Stimulated activated CD4-positive, alpha-beta T cell treated with anti-CD3 and anti-CD28 coated beads, Interleukin-4, amount 100 ng/mL, for 48 hours (primary cell): ENCODE measurements at places on chromosomes 3 and 15.

DNA sequence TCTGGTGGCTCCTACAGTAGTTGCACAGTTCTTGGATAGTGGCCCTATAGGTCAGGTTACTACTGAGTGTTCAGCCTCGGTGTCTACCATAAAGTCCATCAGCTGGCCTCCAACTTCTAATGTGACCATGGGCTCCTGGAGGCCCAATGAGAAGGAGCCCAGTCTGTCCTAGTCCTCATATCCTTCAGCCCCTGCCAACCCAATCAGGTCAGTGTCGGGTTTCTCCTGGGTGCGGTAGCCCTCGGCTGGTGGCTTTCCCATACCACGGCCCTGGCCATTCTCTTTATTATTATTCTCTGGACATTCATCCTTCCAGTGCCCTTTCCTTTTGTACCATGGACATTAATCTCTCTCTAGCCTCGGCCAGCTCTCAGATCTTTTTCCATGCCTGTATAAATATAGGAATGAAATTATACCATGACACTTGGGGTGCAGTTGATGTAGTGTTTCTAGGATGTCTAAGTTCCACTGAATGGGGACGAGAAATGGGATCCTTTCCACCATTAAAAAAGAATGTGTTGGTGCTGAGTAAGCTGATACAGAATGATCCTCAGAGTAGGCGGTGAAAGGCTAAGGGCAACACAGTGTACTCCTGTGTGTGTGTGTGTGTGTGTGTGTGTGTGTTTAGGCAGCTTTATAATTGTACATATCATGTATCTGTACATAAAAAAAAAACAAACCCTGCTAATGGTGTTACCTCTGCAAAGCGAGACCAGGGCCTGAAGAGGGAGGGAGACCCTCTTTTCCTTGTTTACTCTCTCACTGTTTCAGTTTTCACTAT, 19.3 kb upstream of the NOX5 start:
- no peak for DNase-seq

GRCh38 chr3:50523279-50523811, 19.9 kb upstream of the CACNA2D2 start:
- no peak for DNase-seq

GRCh38 chr15:27278761-27279160, 307.8 kb downstream of the GABRG3 start:
- no peak for DNase-seq

GRCh38 chr15:59918994-59919951, 84.8 kb upstream of the FOXB1 start:
- peak; percentile 28 for DNase-seq

DNA sequence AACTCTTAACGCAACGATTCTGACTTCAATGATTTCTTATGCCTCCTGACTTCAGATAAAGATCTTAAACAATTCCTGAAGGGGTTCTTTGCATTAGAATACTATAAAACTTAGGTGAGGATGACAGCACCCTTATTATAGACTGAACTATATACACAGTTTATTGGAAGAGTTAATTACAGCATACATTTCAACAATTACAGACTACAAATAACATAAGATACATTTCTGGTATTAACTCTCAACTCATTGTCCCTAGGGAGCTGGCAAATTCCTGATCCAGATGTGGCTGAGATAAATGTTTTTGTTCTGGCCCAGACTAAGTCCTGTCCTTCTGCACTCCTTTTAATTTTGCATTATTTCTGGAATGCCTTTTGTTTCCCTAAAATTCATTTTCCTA, 155.5 kb upstream of the TMC3 start:
- no peak for DNase-seq

DNA sequence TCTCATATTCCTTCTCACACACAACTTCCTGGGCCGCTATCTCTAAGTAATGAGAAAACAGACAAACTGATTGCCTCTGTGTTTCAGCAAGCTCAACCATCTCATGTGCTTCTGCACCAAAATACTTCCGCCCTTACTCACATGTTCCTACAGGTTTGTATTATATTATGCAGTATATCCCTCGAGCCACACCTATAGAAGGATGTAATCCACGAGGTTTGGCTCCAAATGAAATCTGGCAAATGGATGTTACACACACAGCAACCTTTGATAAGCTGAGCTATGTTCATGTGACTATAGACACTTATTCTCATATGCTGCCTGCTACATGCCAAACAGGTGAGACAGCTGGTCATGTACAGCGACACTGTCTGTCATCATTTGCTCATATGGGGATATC, 22.6 kb downstream of the CCRL2 start:
- no peak for DNase-seq

DNA sequence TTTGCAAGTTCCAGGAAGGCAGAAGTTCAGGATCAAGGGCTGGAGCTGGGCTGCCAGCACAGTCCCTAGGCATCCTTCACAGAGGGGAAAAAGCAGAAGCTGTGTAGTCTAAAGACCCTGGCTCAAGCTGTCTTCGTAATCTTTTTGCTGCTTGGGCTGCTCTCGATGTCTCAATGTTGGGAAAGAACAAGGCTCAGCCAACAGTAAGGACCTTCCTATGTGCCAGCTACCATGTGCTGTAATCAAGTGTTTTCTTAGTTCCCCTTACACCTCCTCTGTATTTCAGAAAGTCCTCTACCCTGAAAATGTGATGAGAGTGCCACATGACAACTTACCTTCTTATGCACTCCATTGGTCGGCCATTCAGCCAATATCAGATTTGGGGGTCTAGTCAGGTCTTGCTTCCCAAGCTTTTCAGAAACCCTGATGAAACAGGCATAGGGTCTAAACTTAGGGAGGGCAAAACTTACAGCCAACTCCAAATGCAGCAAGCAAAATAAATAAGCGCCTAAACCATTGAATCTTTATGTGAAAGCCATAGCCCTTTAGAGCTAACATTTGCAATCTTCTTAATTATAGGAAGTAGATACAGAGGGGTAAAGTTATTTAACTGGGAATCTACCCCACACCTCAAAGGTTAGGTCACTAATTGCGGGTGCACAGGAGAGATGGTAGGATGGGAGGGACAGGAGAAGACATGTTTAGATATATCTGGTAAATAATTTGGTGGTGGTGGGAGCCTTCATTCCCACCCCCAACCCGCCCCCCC, 1.2 kb upstream of the EDEM1 start:
- DNase-seq = no peak

DNA sequence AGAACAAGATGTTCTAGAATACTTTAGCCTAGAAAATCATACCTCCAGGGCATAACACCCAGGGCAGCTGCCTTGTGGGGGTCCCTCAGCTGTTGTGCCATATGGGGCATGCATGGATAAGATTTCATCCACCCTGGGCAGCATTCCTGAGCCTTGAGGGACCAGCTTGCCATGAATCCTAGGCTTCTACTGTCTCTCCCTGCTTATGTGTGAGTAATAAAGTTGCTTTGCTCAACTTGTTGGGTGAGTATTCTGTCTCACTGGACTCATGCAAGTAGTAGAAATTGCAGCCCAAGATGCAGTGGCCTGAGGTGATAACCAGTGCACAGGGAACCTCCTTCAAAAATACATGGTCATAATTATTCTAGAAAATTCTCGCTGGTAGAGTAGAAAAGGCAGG, 52.1 kb upstream of the EPHB1 start:
- DNase-seq = no peak

DNA sequence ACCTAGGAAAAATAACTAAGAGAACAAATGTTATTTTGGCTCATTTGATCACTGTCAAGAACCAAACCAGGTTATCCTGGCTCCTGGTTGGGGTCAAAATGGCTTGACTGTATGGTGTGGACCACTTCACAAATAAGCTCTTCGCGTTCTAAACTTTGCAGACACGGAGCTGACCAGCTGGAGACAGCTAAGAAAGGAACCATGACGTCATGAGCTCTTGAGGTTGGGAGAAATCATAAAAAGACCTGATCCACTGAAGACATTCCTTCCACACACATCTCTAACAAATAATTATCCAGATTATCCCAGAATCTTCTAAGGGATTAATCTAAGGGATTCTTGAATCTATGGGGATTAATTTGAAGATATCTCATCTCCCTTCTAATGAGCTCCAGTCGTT, 321.5 kb upstream of the IGF1R start:
- DNase-seq = no peak

- DNase-seq = no peak
These were observed 79.0 kb upstream of the CDV3 start for GRCh38 chr3:133494469-133494868.

DNA sequence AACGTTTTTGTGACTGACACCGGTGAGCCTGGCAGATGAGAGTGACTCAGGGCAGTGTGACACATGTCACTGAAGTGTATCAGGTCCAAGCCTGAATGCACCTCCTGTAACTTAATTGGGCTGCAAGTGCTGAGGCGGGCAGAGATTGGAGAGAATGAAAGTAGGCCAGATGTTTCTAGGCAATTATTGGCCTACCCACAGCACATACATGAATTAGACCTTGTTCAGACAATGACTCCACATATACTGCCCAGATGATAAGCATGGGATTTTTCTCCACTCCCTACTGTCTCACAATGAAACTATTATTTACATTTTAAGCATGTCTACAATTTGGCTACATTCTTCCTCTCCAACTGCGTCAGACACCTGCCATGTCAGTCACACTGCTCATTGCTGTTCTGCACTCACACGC, 187.3 kb upstream of the ZNF385D start:
- no peak for DNase-seq

- DNase-seq = no peak
These were observed 24.1 kb downstream of the EAF1 start for GRCh38 chr3:15451216-15452113.

- DNase-seq = no peak
These were observed 54.8 kb downstream of the MSL2 start for GRCh38 chr3:136141291-136141785.
